ENCODE measurements at places on chromosomes 1 and 21.

GRCh38 chr21:40563900-40564299, 283.1 kb downstream of the DSCAM start:
- no peak for DNase-seq

GRCh38 chr1:5447503-5447960, 544.7 kb downstream of the NPHP4 start:
- no peak for DNase-seq

GRCh38 chr1:36094621-36095061, 5.9 kb downstream of the ADPRS start:
- DNase-seq: no peak

DNA sequence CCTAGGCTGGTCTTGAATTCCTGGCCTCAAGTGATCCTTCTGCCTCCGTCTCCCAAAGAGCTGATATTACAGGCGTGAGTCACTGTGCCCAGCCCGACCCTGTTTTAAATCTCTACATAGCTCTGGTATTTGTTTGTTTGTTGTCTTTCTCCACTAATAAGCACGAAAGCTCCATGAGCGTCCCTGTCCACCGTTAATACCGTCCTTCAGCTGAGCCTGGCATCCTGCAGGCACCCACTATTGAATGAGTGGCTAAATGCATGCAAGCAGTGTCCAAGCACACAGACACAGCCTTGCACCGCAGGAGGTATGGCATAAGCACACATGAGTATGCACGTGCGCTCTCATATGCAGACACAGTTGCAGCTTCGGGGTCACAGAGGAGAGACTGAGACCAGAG, 4.5 kb upstream of the COL16A1 start:
- no peak for DNase-seq

DNA sequence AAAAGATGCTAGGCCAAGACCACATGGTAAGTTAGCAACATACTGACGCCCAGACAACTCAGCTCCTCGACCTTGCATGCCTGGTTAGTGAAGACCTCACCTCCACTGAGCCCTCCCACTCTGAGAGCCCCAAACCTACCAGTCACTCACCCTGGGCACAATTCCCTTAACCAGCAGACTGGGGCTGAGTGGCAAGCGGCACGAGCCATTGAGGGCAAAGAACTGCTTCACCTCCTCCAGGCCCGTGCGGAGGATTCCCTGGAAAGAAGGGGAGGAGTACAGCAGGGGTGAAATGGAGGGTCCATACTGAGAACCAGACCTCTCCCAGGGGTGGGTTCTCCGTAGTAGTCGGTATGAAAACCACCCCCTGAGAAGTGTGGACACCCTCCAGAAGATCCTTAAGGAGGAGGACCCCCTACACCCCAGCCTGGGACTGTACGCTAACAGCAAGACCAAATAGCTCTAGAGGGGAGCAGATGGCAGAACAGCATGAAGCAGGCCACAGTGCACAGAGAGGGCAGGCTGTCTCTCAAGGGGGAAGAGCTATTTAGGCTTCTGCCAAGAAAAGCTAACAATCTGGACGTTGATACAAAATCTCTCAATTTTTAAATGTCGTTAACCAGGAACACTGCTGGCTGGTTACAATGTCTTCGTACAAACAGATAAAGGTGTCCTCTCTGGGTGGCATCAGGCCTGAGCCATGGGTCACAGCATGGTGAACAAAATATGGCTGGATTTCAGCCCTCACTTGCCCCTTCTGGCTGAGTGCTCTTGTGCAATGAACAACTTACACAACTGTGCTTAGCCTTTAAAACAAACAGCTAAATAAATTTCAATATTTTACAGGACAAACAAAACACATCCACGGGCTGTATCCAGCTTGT, 31.0 kb upstream of the PPP1R15B start:
- no peak for DNase-seq
